ENCODE measurements at places on chromosomes 2 and 18.

DNA sequence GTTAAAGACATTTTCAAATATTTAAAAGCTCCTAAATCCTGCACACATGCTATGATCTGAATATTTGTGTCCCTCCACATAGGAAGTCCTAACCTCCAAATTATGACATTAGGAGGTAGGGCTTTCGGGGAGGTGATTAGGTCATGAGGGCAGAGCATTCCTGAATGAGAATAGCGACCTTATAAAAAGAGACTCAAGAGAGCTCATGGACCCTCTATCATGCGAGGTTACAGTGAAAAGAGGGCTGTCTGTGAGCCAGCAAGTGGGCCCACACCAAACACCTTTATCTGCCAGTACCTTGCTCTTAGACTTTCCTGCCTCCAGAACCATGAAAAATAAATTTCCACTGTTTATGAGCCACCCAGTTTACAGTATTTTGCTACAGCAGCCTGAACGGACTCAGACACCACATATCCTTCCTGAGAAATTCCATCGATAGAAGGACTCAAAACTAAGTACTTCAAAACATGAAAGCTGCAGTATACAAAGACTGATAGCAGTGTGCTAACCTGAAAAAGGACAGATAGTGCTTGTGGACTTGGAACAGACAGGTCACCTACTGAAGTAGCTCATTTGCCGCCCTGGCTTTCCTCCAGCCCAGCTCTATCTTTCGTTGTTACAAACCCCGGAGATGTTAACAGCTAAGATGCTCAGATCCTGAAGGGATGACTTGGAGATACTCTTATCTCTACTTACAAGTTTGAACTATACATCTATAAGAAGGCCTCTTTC, 13.8 kb downstream of the FAM210A start:
- no peak for DNase-seq

GRCh38 chr2:38792751-38793150, 14.7 kb downstream of the GEMIN6 start:
- DNase-seq = no peak

- no peak for DNase-seq
These were observed 80.6 kb upstream of the DOCK10 start for GRCh38 chr2:225122583-225123486.

DNA sequence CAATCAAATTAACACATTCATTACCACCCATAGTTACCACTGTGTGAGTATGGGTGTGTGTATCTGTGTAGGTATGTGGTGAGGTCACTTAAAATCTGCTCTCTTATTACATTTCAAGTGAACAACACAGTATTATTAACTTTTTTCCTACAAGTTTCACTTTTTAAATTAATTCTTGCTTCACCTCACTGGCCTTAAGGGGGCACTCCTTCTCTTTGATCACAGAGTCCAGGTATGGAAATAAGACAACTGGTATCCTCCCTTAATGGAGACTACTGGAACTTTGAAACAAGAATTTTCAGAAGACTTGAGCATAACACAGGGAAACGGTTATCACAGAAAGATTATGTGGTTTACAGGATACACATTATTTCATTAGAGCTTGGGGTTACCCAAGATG, 255.8 kb downstream of the ASXL3 start:
- no peak for DNase-seq

- DNase-seq = no peak
These were observed 43.3 kb upstream of the ITM2C start for GRCh38 chr2:230821261-230821990.

DNA sequence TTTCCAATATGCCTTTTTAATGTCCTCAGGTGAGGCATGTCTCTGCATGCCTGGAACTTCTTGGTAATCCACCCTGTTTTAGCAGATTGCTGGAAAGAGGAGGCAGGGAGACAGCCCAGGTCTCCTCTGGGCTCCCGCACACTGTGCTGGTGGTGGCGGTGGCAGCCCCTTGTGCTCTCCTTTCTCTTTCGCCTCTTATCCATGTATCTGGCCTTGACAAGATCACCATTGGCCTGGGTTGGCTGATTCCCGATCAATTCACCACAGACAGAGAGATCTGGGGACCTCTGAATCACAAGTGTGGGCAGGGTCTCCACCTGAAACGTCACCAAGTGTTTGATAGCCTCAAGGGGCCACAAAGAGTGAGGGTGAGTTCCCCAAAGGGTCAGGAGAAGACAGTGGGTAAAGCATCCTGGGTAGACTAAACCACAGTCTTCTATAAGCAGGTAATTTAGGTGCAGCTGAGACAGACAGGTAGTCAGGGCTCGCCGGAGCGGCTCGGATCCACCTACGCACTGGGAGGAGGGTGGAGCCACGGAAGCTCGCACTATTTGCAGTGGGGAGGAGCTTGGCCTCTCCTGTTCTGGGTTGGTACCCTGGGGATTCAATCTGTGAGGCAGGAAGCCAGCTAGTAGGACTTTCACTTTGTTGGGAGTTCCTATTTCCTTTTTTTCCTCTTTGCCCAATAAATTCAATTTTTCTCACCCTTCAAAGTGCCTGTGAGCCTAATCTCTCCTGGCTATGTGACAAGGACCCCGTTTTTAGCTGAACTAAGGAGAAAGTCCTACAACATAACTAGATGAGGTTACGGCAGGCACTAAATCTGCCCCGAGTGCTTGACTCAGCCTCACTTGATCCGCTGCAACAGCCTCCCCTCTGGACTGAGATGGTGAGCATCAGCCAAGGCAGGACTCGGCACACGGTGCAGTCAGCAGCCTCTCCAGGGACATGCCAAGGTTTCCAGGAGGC, 57.6 kb downstream of the SLC4A3 start:
- DNase-seq = no peak

GRCh38 chr2:241814643-241815476, 5.9 kb downstream of the NEU4 start:
- DNase-seq = no peak

GRCh38 chr2:169771612-169772011, 27.1 kb upstream of the SSB start:
- DNase-seq = no peak

- DNase-seq = no peak
These were observed 28.2 kb upstream of the GATA6 start for GRCh38 chr18:22141211-22141610.

DNA sequence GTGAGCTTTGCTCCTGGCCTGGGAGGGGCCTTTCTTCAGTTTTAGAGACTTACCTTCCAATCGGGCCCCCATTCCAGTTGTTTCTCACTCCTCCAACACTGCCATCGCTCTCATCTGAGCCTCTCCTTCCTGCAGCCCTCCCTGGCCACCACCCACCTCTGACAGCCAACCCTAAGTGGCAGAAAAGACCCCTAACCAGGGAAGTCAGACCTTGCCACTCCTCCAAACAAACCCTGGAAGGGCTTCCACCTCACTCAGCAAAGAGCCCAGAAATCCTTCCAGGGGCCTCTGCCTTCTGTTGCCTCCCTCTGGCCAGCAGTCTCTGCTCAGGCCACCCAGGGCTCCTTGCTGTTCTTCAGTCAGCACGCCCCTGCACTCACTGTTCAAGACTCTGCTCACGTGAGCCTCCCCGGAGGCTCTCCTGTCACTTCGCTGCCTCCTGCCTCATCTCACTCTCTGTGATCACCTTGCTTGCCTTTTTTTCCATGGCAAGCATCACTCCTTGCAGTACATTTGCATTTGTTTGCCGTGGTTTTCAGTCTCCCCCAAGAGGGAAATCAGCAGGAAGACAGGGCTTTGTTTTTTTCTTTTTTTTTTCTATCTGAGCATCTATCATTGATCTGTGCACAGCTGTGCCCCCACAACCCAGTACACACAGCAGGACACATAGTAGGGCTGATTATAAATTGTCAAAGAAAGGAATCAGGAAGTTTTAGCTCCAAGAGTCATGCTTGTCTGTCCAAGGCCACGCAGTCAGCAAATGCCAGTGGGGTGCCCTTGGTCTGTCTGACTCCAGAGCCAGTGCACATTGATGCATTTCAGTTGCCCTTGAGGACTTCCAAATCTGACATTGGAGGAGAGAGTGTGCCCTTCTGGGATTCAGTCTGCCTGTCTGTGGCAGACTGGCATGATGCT, 83.9 kb downstream of the INHBB start:
- DNase-seq = no peak

DNA sequence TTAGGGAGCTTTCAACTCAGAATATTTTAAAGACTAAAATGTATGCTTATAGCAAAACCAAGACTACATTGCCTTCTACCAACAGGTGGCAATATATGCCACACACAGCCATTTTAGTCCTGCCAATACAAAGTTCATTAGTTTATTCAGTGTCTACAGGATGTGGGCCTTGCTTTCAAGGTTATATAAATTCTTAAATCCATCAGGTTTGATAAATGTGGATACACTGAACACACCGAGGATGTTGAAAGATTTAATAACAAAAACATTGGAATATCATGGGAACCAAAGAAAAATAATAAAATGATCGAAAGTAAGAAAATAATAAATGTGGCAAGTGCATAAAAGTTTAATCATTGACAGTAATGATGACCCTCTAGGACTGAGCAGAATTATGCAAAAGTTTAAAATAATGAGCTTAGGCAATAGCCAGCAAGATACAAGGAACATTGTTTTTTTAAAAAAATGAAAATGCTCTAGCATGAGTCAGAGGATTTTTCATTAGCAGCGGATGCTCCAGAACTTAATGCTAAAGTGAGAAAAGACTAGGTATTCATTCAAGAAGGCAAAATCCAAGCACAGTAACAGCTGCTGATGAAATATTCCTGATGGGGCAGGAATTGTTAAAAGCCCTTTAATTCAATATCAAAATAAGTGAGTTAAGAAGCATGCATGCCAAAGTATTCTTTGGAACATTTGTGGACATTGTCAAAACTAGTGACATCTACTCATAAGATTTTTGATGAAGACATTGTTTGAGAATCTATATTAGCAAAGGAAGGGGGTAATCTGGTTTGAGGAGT, 14.2 kb downstream of the SCN9A start:
- DNase-seq = no peak

DNA sequence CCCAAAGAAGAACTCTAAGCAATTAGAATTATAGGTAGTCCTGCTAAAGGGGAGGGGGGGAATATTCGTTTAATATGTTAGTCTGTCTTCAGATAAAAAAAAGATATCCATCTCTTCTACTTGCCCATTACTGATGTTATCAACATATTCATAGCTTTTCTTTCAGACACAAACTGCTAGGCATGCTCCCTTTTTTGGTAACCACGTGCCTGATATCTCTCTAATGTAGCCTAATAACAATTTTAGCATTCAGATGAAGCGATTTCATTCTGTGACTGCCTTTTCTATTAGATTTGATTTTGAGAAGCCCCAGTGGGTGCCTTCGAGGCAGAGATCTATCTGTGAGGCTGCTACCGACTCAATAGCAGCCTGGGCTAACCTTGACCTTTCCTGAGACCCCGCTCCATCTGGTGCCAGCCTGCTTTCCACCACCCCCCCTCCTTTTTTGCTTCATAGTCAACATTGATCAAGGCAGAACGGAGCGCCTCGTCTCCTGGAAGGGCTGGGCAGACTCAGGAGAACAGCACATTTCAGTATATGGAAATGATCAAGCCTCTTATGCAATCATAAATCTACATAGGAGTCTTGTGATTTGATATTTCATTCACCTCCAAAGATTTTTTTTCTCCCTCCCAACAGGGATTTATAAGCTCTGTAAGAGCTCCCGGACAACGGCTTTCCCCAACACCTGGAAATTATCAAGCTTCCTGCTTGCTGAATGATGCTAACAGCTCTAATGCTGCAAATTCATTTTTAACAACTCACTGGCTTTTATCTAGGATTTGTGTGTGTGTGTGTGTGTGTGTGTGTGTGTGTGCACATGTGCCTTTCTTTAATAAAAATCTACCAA, 14.7 kb upstream of the BCL11A start:
- DNase-seq = no peak

DNA sequence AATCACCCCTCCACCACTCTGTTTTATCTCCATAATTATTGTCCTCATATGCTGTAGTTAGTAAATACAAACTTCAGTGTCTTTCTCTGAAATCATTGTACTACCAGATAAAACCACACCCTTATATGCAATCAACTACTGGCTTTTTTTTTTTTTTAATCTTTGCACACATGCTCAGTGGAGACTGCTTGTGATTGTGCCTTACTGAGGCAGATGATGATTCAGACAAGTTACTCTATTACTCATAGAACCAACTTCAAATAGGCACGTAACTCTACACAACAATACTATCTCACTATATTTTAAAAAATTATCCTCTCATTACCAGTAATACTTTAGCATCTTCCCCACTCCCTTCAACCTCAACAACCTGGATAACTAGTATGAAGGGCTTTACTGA, 1278.4 kb upstream of the PIK3C3 start:
- DNase-seq = no peak

GRCh38 chr2:120029672-120030640, 17.1 kb downstream of the EPB41L5 start:
- DNase-seq = no peak

DNA sequence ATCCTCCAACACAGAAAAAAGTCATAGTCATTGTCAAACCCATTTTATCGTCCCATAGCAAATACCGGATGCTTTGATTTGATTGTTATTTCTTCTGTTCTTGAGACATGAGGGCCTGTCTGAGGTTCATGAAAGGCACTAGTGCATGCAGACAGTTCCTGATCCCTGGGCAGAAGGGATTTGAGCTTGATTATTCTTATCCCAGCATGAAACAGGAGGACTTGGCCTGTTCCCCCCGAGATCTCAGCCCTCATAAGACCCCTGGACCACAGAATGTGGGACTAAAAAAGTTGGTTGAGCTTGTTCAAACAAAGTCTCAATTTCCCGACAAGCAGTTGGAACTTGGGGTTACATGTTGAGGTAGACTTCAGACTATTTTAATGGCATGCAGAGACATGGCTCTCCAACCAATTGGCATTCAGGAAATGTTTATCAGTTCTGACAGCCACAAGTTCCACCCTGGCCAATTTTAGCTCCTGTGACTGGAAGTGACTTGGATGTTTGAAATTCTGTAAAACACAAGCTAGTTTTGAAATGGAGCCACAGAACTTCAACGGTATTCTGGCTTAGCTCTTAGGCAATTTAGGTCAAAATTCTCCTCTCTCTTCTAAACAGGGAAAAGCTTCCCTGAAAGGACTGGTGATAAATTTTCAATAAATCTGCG, 366.9 kb upstream of the SLC14A2 start:
- DNase-seq = no peak

DNA sequence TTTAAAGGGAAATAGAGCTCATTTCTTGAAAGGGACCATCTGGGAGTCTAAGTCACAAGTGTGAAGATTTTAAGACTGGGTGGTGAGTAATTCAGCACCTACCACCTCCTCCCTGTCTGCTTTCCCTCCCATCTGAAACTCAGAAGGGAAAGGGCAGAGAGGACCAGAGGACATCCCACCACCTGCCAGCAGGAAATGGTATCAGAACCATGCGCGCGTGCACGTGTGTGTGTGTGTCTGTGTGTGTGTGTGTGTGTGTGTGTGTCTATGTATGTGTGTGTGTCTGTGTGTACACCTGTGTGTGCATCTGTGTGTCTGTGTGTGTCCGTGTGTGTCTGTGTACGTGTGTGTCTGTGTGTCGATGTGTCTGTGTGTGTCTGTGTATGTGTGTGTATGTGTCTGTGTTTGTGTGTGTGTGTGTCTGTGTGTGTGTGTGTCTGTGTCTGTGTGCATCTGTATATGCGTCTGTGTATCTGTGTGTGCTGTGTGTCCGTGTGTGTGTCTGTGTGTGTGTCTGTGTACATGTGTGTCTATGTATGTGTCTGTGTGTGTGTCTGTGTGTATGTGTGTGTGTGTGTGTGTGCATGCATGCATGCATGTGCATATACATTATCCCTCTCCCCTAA, 76.8 kb downstream of the ZFP36L2 start:
- no peak for DNase-seq

All from esophagus squamous epithelium (tissue), 5 donors.